Left renal pelvis (tissue), 4 donors: ENCODE measurements at places on chromosomes 16 and 17. TPM values are rescaled to one million over a fixed set of nuclear protein-coding genes. Genes with fewer than 3 reads are reported as not detected.

- DNase-seq: no peak
Measured at GRCh38 chr16:2799205-2799858, 1.1 kb downstream of the PRSS41 start.

DNA sequence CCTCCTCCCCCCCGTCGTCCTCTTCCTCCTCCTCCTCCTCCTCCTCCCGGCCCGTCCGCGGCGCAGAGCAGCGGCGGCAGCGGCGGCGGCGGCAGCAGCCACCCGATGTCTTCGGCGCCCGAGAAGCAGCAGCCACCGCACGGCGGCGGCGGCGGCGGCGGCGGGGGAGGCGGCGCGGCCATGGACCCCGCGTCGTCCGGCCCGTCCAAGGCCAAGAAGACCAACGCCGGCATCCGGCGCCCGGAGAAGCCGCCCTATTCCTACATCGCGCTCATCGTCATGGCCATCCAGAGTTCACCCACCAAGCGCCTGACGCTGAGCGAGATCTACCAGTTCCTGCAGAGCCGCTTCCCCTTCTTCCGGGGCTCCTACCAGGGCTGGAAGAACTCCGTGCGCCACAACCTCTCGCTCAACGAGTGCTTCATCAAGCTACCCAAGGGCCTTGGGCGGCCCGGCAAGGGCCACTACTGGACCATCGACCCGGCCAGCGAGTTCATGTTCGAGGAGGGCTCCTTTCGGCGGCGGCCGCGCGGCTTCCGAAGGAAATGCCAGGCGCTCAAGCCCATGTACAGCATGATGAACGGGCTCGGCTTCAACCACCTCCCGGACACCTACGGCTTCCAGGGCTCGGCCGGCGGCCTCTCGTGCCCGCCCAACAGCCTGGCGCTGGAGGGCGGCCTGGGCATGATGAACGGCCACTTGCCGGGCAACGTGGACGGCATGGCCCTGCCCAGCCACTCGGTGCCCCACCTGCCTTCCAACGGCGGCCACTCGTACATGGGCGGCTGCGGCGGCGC, at the start of gene FOXF1:
Gene FOXF1, plus strand, starts transcription at position 63 of the 797 bp plus-strand sequence. Its CDS starts 43 bp downstream, at position 106.
- no peak for DNase-seq

DNA sequence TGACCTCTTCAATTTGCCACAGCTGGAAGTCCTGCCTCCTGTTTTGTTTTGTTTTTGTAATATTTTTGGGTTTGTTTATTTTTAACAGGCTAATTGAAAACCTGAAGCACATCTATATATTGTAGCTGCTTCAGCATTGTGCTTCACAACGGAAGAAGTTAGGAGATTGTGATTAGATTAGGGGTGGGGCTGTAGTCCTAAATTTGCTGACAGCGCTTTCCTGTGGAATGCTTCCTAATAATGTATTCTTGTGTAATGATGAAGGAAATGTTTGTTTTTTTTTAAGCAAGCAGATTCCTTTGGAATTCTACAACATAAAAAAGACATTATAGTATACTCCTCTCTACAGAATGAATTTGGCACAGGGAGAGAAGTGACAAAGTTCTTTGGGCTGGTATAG, 70.1 kb downstream of the NLK start:
- no peak for DNase-seq

The ZNF423 gene
- 38.7 TPM for polyA plus RNA-seq

- no peak for DNase-seq
Measured at GRCh38 chr16:48629016-48629415, 19.0 kb upstream of the N4BP1 start.

The HOXB3 gene
- polyA plus RNA-seq: 170 TPM

DNA sequence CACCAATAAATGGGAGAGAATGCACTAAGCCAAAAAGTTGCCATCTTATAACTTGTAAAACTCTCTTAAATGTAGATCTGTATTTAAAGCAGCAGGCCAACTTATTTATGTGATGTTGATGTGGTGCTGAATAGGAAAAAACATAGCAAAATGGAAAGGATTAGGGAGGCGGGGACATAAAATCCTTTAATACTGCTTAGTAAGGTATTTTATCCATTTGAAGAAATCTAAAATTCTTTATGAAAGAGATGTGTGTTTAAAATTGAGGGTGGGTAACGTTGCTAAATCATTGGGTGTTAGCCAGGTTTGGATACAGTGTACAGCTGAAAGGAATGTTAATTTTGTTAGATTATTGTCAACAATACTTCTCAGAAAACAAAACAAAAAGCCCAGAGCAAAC, 14.3 kb downstream of the SNTB2 start:
- DNase-seq: no peak
